Effector memory CD4-positive, alpha-beta T cell (primary cell): ENCODE measurements at places on chromosomes 12 and 14.

DNA sequence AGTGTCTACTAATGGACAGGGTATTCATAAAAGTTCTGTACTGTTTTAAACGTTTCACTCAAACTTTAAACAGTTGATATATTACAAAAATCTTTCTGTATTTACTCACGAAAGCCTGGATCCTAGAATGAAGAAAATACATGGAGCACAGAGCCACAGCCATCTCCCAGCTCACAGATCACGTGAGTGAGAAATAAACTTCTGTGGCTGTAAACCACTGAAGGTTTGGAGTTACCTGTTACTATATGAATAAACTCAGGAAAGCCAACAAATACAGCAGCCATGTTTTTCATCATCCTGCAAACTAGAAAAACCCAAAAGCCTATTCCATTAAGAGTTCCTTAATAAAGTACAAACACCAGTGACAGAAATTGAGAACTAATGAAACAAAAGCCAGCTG lies 867 bp upstream of the TDG start:
- DNase-seq = no peak

DNA sequence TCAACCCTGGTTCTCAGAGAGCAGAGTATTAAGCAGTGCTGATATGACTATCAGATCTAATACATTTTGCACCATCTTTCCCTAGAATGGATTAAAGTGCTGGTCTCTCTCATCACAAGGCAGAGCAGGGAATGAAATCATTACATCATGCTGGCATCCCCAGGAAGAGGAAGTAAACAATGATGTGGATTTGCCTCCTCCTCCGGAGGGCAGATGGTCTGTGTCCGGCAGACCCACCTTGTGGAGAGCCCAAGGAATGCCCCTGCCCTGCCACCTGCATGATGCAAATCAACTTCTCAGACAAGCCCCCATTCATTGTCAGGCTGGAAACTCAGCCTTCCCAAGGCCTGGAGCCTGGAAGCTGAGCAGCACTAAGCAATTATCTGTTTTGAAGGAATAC lies 1149.1 kb downstream of the VRK1 start:
- no peak for DNase-seq

GRCh38 chr12:28390761-28391385 lies 200.6 kb downstream of the CCDC91 start:
- no peak for DNase-seq

DNA sequence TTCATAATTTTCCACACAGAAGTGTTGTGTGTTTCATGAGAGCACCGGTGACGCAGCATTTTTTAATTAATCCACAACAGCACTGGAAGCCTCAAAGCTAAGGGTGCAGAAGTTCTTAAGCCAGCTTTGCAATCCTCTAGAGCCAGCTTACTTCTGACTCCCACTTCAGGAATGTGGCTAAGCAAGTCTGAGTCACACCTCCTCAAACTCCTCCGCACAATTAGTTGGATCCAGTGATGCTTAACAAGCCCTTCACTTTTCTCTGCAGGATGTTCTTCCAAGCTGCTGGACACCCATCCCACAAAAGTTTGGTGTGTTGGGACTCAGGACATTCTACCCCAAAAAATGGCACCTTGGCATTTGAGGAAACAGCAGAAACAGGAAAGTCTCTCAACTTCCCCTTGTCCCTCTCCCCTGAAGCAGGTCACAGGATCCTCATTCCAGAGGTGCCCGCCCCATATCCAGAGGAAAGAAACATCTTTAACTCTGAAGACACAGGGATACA lies 210.0 kb downstream of the PPM1H start:
- no peak for DNase-seq

DNA sequence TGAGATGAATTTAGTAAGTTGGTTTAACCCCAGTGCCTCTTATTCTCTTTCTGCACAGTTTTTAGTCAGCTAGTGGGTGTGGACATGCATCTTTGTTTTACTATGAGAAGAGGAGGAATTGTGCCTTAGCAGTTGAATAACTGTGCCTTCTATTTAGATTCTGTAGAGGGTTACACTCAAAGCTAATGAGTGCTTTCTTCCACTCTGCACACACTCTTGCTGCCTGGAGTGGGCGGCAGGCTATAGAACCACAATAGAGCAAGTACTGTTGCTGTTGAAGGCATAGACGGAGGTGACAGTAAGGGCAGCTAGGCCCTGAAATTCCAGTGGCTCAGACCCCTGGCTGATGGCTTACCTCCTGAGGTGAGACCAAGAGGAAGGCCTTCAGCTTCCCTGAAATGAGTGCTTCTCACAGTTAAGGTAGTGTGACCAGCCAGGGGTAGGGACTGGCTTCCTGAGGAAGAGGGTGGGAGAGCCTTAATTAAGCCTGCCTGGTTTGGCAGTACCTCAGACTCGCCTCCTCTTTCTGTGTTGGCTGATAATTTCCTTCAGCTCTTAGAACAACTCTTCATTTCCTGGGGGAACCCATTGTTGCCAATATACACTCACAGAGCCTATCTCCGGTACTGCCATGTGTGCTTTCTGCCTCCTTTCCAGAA lies 24.7 kb downstream of the SUSD6 start:
- no peak for DNase-seq
